ENCODE measurements at places on chromosomes 5 and 9. TPM values are rescaled to one million over a fixed set of nuclear protein-coding genes. Genes with fewer than 3 reads are reported as not detected.

MARVELD2 gene
- 16.2 TPM for total RNA-seq

DNA sequence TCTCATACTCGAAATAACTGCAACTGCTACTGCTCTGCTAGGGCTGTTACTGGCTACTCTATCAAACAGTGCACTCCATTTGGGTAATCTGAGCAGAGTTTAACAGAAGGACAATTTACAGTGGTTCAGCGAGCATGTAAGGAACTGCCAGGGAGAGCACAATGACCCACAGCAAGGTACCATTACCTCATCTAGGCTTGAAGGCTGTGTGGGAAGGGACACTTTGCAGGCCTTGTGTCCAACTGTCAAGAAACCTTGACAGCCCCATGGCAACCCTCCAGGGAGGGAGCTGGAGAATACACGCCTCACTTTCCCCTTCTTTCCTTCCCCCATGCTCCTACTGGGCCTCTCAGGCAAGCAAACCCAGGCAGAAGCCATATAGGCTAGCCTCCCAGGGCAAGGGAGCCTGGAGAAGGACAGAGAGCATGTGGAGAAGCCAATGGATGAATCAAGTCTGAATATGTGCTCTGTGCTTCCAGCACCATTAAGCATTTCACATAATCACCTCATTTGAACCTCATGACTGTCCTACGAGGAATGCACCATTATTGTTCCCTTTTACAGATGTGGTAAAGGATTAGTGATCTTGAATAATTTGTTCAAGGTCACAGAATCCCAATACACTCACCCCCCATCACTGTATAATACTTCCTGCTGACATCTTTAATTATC, 49.9 kb upstream of the JAK2 start:
- H3K27ac ChIP-seq: no peak overlapping the region
- no peaks in the 10 kb centered on the region for H3K36me3 ChIP-seq
- no peaks in the 10 kb centered on the region for H3K27me3 ChIP-seq
- H3K4me3 ChIP-seq: no peak overlapping the region
- no peak for DNase-seq

- no peak overlapping the region for H3K4me3 ChIP-seq
- H3K4me1 ChIP-seq: no peaks in the 10 kb centered on the region
- H3K27me3 ChIP-seq: no peaks in the 10 kb centered on the region
- no peaks in the 10 kb centered on the region for H3K36me3 ChIP-seq
Observed at GRCh38 chr5:111931655-111932054, 174.7 kb upstream of the NREP start.

GABRA1 gene
- total RNA-seq: not detected

RIOK2 gene
- total RNA-seq: 18.4 TPM

- H3K27ac ChIP-seq: no peak within 1 kb of the TSS
- peaks cover 58% of the 10 kb centered on the region for H3K27me3 ChIP-seq
- DNase-seq: no peak
- no peaks in the 10 kb centered on the region for H3K36me3 ChIP-seq
- H3K4me1 ChIP-seq: no peaks in the 10 kb centered on the region
Observed at GRCh38 chr9:130265431-130266235, at the start of gene HMCN2. TSS of gene HMCN2 (plus strand) at chr9:130265760. CDS start at chr9:130265879, 119 bp downstream.

GRCh38 chr9:20373263-20373662, 249.0 kb downstream of the MLLT3 start:
- H3K4me1 ChIP-seq: no peaks in the 10 kb centered on the region
- H3K36me3 ChIP-seq: no peaks in the 10 kb centered on the region
- H3K4me3 ChIP-seq: no peak overlapping the region
- no peak overlapping the region for H3K27ac ChIP-seq
- H3K27me3 ChIP-seq: no peaks in the 10 kb centered on the region

DNA sequence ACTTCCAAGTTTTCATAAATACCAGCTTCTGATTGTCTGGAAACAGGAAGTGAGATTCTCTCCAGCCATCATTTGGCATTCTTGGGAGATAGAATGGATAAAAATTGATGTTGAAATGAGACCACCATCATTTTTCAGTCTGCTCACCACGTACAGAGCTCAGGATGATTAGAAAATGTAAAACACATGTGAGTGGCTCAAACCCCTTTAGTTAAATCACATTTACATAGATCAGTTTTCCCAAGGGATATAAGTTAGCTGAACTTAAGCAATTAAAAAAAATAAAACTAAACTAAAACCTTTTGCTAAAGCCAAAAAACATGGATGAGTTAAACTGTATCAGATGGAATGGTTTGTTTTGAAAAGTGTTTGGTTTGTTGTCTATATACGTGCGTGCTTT, 37.1 kb upstream of the GDNF start:
- no peak overlapping the region for H3K27ac ChIP-seq
- no peaks in the 10 kb centered on the region for H3K36me3 ChIP-seq

GRCh38 chr9:36833954-36834353, 200.1 kb downstream of the PAX5 start:
- H3K27me3 ChIP-seq: peaks cover 2% of the 10 kb centered on the region
- H3K27ac ChIP-seq: no peak overlapping the region
- H3K4me1 ChIP-seq: no peaks in the 10 kb centered on the region
- H3K36me3 ChIP-seq: no peaks in the 10 kb centered on the region
- no peak for DNase-seq
- H3K4me3 ChIP-seq: no peak overlapping the region

- DNase-seq: peak; percentile 76
- no peaks in the 10 kb centered on the region for H3K27me3 ChIP-seq
- no peak overlapping the region for H3K4me3 ChIP-seq
- H3K36me3 ChIP-seq: no peaks in the 10 kb centered on the region
- peak overlapping the region; percentile 80 for H3K27ac ChIP-seq
Observed at GRCh38 chr5:150112201-150113046, 26.1 kb upstream of the CSF1R start.

AKNA gene
- total RNA-seq: 11.5 TPM

PCDHGA4 gene
- not detected for total RNA-seq

DNA sequence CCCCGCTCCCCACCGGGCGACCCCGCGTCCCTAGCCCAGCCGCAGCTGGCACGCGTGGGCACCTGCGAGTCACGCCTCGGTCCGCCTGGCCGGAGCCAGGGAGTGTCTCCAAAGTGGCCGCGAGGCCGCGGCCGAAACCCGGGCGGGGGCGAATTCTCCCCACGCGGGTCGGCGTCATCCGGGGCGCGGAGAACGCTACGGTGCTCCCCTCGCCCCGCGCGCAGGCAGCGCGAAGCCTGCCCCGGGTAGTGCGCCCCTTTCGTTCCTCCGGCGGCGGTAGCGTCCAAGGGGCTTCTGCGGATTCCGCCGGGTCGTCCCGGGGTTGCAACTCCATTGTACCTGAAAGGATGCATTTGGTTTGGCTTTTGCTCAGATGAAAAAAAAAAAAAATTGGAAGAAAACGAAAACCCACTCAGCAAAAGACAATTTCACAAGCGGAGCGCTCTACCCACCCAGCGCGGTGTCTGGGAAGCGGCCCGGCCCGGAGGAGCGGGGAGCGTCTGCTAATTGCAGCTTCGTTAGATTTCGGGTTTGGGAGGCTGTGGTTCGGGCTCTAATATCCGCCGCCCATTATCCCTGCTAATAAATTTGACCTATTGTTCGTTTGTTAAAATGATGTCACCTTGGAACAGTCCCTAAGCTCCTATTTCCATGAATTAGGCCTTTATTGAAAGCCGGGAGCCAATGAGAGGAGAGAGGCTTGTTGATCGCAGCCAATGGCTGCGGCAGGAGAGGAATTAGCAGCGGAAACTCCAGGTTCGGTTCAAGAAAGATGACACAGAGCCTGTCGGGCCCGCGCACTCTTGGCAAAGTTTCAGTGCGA, at the start of gene TLX3:
TLX3 (plus strand) TSS at position 796 of the 823 bp plus-strand sequence. CDS start 118 bp downstream, outside the sequence.
- no peak for DNase-seq
- no peaks in the 10 kb centered on the region for H3K36me3 ChIP-seq
- no peaks in the 10 kb centered on the region for H3K4me1 ChIP-seq
- no peak within 1 kb of the TSS for H3K4me3 ChIP-seq
- H3K27me3 ChIP-seq: peaks cover 8% of the 10 kb centered on the region

DNA sequence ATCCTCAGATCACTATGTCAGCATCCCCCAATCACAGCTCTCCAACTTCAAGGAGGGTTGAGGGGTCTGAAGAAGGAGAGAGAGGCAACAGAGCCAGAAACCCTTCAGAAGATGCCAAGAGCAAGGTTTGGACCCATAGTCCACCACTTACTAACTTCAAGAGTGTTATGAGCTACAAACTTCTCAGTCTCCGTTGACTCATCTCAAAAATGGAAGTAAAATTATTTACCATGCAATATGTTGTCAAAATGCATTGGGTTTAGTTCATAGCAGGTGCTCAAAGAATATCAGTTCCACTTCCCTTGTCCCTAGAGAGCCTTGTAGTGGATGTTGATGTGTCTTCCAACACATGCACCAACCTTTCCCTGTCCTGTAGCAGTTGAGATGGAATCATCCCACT, 116.0 kb downstream of the KCNIP1 start:
- no peak overlapping the region for H3K27ac ChIP-seq
- no peaks in the 10 kb centered on the region for H3K27me3 ChIP-seq
- H3K4me3 ChIP-seq: no peak overlapping the region
- DNase-seq: no peak

GRCh38 chr5:69368458-69369339, 621 bp downstream of the AK6 start:
- peak overlapping the region; percentile 98 for H3K27ac ChIP-seq
- H3K4me3 ChIP-seq: peak overlapping the region; percentile 94
- peak; percentile 38 for DNase-seq
- no peaks in the 10 kb centered on the region for H3K27me3 ChIP-seq

GRCh38 chr5:107555425-107556090, 115.2 kb downstream of the EFNA5 start:
- peaks cover 58% of the 10 kb centered on the region for H3K4me1 ChIP-seq
- no peak for DNase-seq
- H3K4me3 ChIP-seq: no peak overlapping the region
- H3K27ac ChIP-seq: peak overlapping the region; percentile 96
- H3K27me3 ChIP-seq: no peaks in the 10 kb centered on the region

- no peak overlapping the region for H3K27ac ChIP-seq
- no peaks in the 10 kb centered on the region for H3K4me1 ChIP-seq
- no peak for DNase-seq
Observed at GRCh38 chr5:159419576-159419975, 89.3 kb upstream of the IL12B start.

GRCh38 chr9:112384690-112385089, 4.8 kb downstream of the HSDL2 start:
- peaks cover 11% of the 10 kb centered on the region for H3K4me1 ChIP-seq
- H3K27ac ChIP-seq: no peak overlapping the region
- H3K27me3 ChIP-seq: no peaks in the 10 kb centered on the region
- H3K4me3 ChIP-seq: no peak overlapping the region

IL12B gene
- not detected for total RNA-seq

CARD9 gene
- 14.0 TPM for total RNA-seq

GRCh38 chr5:169814045-169814444, 166.2 kb downstream of the INSYN2B start:
- no peak overlapping the region for H3K4me3 ChIP-seq
- no peak overlapping the region for H3K27ac ChIP-seq
- no peaks in the 10 kb centered on the region for H3K36me3 ChIP-seq
- H3K27me3 ChIP-seq: no peaks in the 10 kb centered on the region

GRCh38 chr5:53334431-53334941, 145.9 kb upstream of the FST start:
- no peaks in the 10 kb centered on the region for H3K36me3 ChIP-seq
- no peak overlapping the region for H3K4me3 ChIP-seq
- H3K4me1 ChIP-seq: peaks cover 23% of the 10 kb centered on the region
- no peaks in the 10 kb centered on the region for H3K27me3 ChIP-seq
- DNase-seq: no peak

- H3K36me3 ChIP-seq: peaks cover 21% of the 10 kb centered on the region
- H3K4me1 ChIP-seq: no peaks in the 10 kb centered on the region
- no peak overlapping the region for H3K4me3 ChIP-seq
- DNase-seq: no peak
- H3K27ac ChIP-seq: no peak overlapping the region
Observed at GRCh38 chr5:14451871-14452270, 129.7 kb upstream of the OTULINL start.

PCDHGB5 gene
- total RNA-seq: not detected

- H3K27ac ChIP-seq: no peak overlapping the region
- H3K4me1 ChIP-seq: peaks cover 23% of the 10 kb centered on the region
- DNase-seq: no peak
- H3K27me3 ChIP-seq: no peaks in the 10 kb centered on the region
Observed at GRCh38 chr9:73183917-73184861, 32.5 kb downstream of the ANXA1 start.

CER1 gene
- not detected for total RNA-seq

- peaks cover 29% of the 10 kb centered on the region for H3K4me1 ChIP-seq
- H3K27ac ChIP-seq: no peak overlapping the region
- no peak for DNase-seq
- no peak overlapping the region for H3K4me3 ChIP-seq
- no peaks in the 10 kb centered on the region for H3K27me3 ChIP-seq
Observed at GRCh38 chr5:9374025-9374424, 171.8 kb downstream of the SEMA5A start.

DNA sequence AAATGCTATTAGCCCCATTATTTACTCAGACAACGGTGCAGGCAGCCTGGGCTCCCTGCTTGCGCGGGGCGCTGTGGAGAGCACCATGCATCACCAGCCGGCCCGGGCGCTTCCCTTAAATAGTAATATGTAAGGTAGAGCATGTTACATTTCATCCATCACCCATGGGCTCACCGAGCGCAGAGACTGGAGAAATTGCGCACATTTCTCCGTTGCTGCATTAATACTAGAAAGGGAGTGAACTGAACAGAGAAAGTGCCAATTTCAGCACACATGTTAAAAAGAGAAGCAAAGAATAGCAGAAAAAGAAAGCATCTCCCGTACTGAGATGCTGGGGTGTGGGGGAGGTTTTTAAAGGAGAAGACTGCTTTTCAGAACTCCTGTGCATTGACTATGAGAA, 400.3 kb downstream of the ZSWIM6 start:
- no peak overlapping the region for H3K4me3 ChIP-seq
- no peak for DNase-seq
- H3K27ac ChIP-seq: no peak overlapping the region
- peaks cover 76% of the 10 kb centered on the region for H3K27me3 ChIP-seq
- H3K36me3 ChIP-seq: no peaks in the 10 kb centered on the region
- H3K4me1 ChIP-seq: no peaks in the 10 kb centered on the region

DNA sequence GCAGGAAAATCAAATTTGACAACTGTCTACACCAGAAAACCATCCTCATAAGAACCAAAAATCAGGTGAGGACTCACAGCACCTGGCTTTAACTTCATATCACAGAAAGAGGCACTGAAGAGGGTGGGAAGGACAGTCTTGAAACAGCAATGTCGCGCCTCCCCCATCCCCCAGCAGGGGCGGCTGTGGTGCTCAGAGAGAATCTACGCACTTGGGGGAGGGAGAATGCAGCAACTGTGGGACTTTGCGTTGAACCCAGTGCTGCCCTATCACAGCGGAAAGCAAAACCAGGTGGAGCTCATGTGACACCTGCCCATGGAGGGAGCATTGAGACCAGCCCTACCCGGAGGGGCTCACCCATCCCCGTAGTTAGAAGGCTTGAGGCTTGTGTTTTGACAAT, 191.8 kb downstream of the MSX2 start:
- no peak overlapping the region for H3K4me3 ChIP-seq
- H3K27ac ChIP-seq: no peak overlapping the region
- no peaks in the 10 kb centered on the region for H3K4me1 ChIP-seq
- H3K27me3 ChIP-seq: peaks cover 16% of the 10 kb centered on the region
- DNase-seq: no peak

GRCh38 chr9:101925498-101925897, 187.1 kb upstream of the GRIN3A start:
- no peaks in the 10 kb centered on the region for H3K4me1 ChIP-seq
- H3K27me3 ChIP-seq: no peaks in the 10 kb centered on the region
- H3K27ac ChIP-seq: no peak overlapping the region

PAXX gene
- total RNA-seq: 54.9 TPM

All from PC-9 (cell line).